ENCODE measurements at places on chromosomes 13 and 19. TPM values are rescaled to one million over a fixed set of nuclear protein-coding genes. Genes with fewer than 3 reads are reported as not detected.

Gene PPP1R13L
- total RNA-seq = 8.5 TPM

Gene SPRED3
- 1.8 TPM for total RNA-seq

Gene KLF12
- 44.8 TPM for total RNA-seq

Gene TNFSF13B
- total RNA-seq = 2.2 TPM

Gene ZNF383
- 10.1 TPM for total RNA-seq

Gene ZMYM2
- total RNA-seq = 66.6 TPM

Gene CACNG6
- 0.36 TPM for total RNA-seq

Gene LGALS13
- not detected for total RNA-seq

Gene NRTN
- not detected for total RNA-seq

Gene CDC37
- total RNA-seq = 131 TPM

Gene PODNL1
- 4.0 TPM for total RNA-seq

Gene CABP5
- total RNA-seq = not detected

Gene SLC25A30
- total RNA-seq = 11.2 TPM

Gene ZNF132
- total RNA-seq = 8.8 TPM

Gene MEIS3
- total RNA-seq = 8.3 TPM

Gene LGI4
- 0.72 TPM for total RNA-seq

Gene PSG11
- total RNA-seq = not detected
